ENCODE measurements at places on chromosomes 4 and X.
A peak's percentile ranks its signal among the peaks of the same experiment; 100 is the strongest.

GRCh38 chr4:179095585-179096221 lies 1653.5 kb upstream of the AGA start:
- DNase-seq: no peak

- peak; percentile 52 for DNase-seq
Measured at GRCh38 chr4:73729534-73730165, 10.7 kb upstream of the CXCL8 start.

GRCh38 chr4:101865501-101866062 lies 75.1 kb downstream of the BANK1 start:
- DNase-seq: peak; percentile 16

DNA sequence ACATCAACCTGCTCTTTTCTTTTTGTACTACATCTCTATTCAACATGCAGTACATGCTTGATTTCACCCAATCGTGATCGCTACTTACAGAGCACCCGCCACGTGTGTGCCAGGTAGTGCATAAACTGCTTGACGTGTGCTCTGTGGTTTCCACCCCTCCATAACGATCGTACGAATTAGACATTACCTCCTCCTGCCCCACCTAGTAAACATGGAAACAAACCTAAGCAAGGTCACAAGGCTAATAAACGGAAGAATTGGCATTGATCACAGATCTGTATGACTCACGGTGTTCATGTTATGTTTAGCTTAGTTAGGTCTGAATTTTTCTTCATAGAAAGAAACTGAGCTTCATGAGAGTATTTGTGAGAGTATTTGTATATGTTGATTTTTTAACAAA lies 64.1 kb downstream of the STX18 start:
- no peak for DNase-seq

DNA sequence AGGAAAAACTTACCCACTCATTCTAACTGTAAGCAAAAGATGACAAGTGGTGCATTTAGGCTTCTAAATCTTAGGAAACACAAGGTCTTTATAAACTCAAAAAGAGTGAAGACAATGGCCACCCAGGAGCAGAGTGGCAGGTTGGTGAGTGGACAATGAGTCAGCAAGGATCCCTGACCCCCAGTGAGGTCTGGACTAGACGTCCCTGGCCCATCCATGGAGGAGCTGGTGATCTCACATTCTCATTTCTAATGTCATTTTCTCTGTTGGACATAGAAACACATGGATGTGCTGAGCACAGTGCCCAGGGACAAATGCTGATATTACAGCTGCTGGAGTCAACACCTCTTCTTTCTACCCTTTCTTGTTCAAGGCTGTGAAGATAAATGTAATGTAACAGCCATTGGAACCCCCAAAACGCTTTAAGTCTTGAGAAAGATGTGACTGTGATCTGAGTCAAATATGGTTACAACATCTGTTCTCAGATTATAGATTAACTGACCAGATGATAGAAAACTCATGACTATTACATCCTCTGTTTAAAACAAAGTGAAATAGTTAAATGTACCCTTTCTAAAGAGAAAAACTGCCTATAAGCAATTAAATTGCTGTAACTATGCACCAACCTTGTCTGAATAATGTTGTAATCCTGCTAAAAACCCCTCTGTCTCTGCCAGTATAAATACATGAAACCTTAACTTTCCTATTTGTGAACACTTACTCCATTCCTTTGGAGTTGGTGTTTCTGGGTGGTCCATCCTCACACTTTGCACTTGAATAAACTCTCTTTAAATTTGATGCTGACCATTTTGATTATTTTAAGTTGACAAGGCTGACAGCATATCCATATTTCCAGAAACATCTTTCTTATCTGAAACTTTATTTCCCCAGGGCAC lies 92.7 kb downstream of the USP46 start:
- peak; percentile 28 for DNase-seq

DNA sequence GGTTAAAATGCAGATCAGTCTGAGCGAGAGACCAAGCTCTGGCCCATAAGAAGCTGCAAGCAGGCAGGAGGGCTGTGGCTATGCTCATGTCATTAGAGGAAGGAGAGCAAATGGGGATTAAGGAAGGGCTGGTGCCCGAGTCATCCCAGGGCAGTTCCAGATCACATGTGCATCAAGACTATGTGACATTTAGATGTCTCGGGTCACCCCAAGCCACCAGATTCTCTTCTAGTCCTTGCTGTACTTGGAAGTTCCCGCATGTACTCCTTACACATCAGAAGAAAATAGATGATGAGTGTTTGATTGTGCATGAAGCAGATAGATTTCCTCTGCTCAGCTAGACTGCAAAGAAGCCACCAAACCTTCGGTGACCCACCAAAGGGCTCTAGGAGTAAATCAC lies 42.1 kb upstream of the KLHL34 start:
- no peak for DNase-seq

- no peak for DNase-seq
Measured at GRCh38 chrX:10755439-10756334, 135.3 kb upstream of the MID1 start.

GRCh38 chrX:132214518-132214917 lies 4.7 kb downstream of the RAP2C start:
- no peak for DNase-seq

DNA sequence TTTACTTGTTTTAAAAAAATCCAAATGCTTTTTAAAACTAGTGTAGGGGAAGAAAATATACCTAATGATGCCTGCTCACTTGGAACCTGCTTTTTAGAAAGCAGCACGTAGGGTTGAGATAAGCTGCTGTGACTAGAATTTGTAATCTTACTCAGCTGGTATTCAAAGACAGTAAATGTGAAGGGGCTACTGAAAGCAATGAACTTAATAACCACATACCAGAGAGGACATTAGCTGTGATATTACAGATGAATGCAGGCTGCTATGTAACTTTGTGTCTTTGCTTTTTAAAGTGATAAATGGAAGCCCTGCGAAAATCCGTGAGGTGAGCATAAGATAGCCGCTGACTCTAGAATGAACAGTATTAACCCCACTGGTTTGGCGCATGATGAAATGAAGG lies 124.1 kb downstream of the TRIML1 start:
- DNase-seq: no peak

GRCh38 chr4:152063621-152064240 lies 302.9 kb upstream of the GATB start:
- no peak for DNase-seq

- DNase-seq: no peak
Measured at GRCh38 chrX:152958047-152958446, 35.9 kb downstream of the PNMA5 start.

GRCh38 chr4:25862411-25863346 lies at the start of gene SEL1L3:
SEL1L3 (minus strand) TSS chr4:25862988; CDS start chr4:25862836, 152 bp downstream.
- DNase-seq: no peak

- no peak for DNase-seq
Measured at GRCh38 chr4:177256950-177257349, 52.7 kb upstream of the NEIL3 start.

- DNase-seq: no peak
Measured at GRCh38 chrX:104282166-104282725, 27.5 kb upstream of the ESX1 start.

- DNase-seq: no peak
Measured at GRCh38 chrX:100976211-100976610, 6.7 kb downstream of the ARL13A start.

GRCh38 chr4:1250921-1251772 lies 2.2 kb upstream of the CTBP1 start:
- no peak for DNase-seq

GRCh38 chr4:189974056-189974455 lies 33.4 kb downstream of the FRG1 start:
- no peak for DNase-seq

DNA sequence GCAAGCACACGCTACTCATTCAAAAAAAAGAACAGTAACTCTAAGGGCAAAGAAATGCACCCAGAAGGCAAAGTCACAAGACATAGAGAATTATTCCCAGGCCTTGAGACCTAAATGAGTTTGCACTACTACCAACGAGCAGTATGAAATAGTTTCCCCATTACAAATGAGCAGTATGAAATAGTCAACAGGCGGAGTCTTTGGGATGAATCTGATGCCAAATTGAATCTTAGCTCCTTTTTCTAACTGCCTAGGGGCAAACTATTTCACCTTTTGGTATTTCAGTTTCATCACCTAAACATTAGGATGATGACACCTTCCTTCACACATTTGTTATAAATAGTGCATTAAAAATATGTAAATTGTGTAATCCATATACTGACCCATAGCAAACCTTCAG lies 213.0 kb upstream of the FAT4 start:
- DNase-seq: no peak

DNA sequence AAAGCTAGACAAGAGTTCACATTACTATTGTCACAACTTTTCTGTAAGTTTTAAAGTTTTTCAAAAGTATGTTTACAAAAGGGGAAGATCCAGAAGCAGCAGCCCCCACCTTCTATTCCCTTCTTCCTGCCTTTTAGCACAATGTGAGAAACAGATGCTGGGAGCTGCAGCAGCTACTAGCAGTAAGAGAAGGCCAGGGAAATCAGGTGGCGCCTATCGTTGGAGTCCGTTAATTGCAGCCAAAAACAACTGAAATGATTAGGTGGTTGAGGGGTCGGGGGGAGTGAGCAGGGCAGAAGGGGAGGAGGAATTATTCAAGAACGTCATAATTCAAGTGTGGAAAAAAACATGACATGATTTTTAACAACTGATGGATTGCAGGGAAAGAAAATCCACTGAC lies 27.4 kb downstream of the FRYL start:
- no peak for DNase-seq

- DNase-seq: no peak
Measured at GRCh38 chr4:173919196-173919595, 364.3 kb downstream of the FBXO8 start.

DNA sequence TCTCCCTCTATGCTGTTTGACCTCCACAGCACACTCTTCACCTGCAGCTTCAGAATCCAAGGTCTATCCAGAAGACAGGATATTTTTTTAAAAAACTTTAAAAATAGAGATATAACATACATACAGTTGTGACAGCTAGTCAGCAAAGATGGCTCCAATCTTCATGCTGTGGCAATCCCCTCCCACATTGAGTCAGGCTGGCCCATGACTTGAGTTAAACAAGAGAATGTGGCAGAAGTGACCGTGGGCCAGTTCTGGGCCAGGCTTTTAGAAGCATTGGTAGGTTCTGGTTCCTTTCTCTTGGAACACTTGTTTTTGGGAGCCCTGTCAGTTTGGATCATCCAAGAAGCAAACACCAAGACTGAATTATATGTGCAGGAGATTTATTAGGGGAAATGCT lies 36.1 kb upstream of the REPS2 start:
- no peak for DNase-seq

- no peak for DNase-seq
Measured at GRCh38 chr4:100816436-100817045, 298.7 kb upstream of the EMCN start.

DNA sequence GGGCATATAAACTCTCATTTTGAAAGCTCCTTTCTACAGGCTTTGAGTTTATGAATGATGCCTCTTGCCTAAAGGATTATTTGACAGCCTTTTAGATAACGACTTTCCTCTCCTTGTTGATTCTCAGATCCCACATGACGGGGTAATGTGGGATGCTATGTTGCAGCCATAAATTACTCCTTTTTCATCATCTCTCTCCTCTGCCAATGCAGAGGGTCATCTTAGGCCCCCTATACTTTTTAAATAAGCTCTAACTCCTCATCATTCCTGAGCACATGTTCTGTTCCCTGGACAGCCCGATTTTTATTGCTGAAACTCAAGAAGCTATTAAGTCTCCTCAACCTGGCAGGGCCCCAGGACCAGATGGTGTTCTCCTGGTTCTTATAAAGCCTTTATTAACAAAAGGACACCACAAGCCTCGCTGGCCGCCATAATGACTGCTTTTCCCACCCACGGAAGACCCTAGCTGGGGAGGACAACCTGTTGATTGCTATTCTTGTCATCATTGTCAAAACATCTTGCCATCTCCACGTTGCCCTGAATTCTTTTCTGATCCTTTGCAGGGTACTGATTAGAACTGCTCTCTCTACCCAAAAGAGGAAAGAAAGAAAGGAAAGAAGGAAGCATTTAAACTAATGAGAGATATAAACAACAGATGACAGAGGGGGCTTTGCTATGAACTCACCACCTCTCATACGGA lies 150.7 kb downstream of the DHX15 start:
- no peak for DNase-seq

DNA sequence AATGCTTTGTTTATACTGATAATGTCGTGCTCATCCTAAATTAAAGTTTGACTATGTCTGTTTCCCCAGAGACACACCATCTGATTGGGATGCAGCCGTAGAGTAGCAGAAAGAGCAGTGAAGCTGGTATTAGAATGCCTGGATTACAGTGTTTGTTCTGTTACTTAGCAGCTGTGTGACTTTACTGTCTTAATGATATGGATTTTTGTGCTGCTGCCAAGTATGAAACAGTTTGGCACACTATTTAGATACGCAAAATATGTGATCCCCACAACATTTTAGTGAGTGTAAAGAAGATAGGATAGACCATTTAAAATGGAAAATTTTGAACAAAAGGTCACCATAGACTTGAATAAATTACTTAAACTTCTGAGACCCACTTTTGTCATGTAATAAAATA lies 1.2 kb upstream of the CHIC1 start:
- DNase-seq: no peak

GRCh38 chr4:57064811-57065711 lies 45.1 kb downstream of the IGFBP7 start:
- peak; percentile 70 for DNase-seq

- DNase-seq: no peak
Measured at GRCh38 chrX:121301356-121301755, 253.9 kb downstream of the GLUD2 start.

GRCh38 chrX:119236623-119237561 lies 807 bp downstream of the PGRMC1 start:
- no peak for DNase-seq

GRCh38 chrX:33194289-33194688 lies 17.1 kb downstream of the DMD start:
- DNase-seq: no peak

DNA sequence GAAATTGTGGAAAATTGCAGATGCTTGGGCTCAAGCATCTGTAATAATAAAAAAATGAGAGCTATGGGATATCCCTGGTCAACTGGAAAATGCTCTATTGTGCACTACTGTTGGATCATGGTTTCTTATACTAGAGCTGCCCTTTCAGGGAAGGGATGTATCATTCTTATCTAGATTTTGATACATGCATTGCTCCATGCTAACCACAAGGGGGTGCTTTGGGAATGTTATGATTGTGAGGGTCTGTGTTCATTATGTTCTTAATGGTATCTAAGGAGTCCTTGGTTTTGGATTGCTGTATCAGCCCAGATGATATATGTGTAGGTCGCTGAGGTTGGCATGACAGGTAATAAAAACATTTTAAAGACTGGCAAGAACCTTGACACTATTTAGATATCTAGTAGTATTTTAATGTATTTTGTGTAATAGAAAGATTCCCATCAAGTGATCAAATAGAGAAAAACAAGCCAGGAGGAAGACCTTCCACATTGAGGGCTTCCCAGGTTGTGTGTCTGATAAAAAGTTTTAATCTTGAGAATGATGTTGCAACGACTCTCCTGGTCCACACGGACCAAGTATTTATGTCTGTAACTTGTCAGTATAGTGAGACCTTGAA lies 49.2 kb upstream of the TLR2 start:
- DNase-seq: no peak

DNA sequence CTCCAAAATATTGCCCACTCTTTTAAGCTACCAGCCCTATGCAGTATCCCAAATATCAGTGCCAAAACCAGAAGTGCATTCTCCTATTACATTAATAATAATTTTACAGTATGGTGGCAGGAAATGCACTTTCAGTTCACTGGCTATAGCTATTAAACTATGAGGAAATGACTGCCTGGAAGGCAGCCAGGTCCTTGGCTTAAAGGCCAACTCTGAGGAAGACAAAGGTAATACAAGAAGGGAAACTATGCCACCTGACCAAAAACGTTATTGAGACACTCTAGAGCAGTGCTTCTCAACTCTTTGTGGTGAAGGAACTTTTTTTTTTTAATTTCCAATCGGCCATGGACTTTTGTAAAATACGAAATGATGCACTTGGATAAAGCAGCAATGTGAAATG lies 133.6 kb upstream of the VAMP7 start:
- DNase-seq: no peak
